ENCODE measurements at places on chromosomes 7 and 10. TPM values are rescaled to one million over a fixed set of nuclear protein-coding genes. Genes with fewer than 3 reads are reported as not detected.

DNA sequence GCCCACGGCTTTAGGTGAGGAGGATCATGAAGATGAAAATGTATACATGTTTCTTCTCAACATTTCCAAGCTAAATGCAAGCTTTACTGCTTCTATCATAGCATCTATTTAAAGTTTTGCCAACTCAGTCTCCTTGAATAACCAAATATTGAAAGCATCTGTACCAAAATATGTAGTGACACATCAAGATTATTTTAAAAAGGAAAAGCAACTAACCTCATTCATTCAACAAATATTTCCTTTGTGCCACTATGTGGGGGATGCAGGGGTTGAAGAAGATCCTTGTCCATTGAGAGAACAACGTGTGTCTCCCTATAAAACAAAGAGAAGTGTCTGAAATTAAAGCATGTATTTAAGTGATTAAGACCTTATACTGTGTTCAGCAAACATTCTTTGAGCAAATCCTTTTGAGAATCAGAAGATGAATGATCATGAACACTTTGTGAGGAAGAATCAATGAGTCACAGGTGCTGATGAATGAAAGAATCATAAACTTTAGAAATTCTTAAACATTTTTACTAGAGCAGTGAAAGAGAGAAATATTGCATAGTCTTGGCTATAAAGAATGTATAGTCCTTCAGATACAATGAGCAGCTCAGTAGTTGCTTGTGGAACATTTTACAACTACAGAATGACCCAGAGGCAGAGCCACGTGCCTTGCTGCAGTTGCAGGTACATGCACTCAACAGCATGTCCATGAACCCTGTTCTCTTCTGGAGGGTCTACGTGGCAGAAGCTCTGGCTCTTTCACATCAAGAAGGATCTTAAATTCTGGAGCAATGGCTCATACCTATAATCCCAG is 13.9 kb downstream of the TAS2R60 start:
- H3K27ac ChIP-seq = no peak overlapping the region
- DNase-seq = no peak
- H3K36me3 ChIP-seq = no peaks in the 10 kb centered on the region
- no peaks in the 10 kb centered on the region for H3K4me1 ChIP-seq
- H3K27me3 ChIP-seq = no peaks in the 10 kb centered on the region

DNA sequence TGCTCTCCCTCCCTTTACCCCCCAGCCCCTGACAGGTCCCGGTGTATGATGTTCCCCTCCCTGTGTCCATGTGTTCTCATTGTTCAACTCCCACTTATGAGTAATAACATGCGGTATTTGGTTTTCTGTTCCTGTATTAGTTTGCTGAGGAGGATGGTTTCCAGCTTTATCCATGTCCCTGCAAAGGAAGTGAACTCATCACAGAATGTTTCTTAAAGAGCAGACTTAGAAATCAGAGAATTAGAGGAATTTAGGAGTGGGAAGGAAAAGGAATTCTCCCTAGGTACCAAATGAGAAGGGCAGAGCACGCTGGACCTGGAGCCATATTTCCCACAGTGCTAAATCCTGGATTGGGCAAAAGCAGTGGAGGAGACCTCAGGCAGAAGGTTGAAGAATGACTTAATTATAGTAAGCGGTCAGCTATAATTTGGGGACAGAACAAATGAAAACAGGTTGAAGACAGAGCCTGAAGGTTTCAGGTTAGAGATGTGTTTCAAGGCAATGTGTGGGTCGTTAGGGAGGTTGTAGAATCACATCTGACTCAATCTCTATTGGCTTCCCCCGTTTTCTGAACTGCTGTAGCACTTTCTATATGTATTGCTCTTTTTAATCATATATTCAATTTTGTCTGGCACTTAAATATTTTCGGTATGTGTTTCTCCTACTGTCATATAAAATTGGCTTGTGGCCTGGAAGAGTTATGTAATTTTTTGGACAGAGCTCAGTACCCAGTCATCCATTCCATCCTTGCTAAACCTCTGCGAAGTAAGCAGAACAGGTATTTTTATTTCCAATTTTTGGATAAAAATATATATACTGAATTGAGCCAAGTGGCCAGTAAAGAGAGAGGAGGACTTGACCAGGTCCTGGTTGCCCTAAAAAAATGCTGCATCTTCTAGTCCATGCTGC is 210.5 kb upstream of the KLF6 start:
- H3K36me3 ChIP-seq = peaks cover 10% of the 10 kb centered on the region
- no peaks in the 10 kb centered on the region for H3K27me3 ChIP-seq
- H3K27ac ChIP-seq = no peak overlapping the region
- H3K4me1 ChIP-seq = peaks cover 5% of the 10 kb centered on the region
- no peak overlapping the region for H3K4me3 ChIP-seq

DNA sequence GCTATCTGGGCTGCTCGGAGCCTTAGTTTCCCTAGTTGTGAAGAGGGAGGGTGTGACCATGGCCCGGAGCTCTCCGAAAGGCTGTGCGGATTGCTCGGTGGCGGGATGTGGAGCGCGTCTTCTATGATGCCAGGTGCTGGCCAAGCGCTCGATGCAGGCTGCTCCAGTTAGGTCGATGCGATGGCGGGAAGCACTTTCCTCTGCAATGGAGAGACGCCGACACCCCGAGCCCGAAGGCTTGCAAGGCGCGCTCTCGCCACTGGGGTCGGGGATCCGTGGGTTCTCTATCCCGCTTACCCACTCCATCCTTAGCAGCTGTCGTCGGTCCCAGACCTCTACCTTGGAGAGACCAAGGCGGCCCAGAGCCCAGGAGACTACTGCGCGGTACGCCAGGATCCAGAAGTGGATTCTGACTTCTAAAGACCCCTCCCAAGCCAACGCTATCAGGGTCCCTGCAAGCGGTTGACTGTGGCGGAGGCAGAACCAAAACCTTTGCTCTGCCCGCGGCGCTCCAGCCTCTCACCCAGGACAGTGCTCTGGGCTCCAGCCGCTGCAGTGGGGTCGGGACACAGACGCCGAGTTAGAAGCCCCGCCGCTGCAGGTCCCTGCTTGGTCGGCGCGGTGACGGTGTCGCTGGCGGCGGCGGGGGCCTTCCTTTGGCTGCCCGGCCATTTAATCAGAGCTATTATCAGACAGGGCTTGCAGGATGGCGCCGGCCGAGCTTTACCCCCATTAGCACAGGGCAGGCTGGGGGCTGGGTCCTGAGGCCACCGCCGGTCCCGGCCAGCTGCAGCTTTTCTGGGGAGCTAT is 7.8 kb upstream of the TBX20 start:
- peaks cover 78% of the 10 kb centered on the region for H3K27me3 ChIP-seq
- H3K4me1 ChIP-seq = peaks cover 3% of the 10 kb centered on the region
- no peak overlapping the region for H3K27ac ChIP-seq
- peaks cover 2% of the 10 kb centered on the region for H3K36me3 ChIP-seq

- H3K27ac ChIP-seq = no peak overlapping the region
- no peaks in the 10 kb centered on the region for H3K4me1 ChIP-seq
- peaks cover 11% of the 10 kb centered on the region for H3K36me3 ChIP-seq
- DNase-seq = no peak
Measured at GRCh38 chr7:44383566-44383965, 58.2 kb upstream of the CAMK2B start.

- peaks cover 20% of the 10 kb centered on the region for H3K27me3 ChIP-seq
- DNase-seq = no peak
- H3K36me3 ChIP-seq = no peaks in the 10 kb centered on the region
- no peaks in the 10 kb centered on the region for H3K4me1 ChIP-seq
- no peak overlapping the region for H3K27ac ChIP-seq
Measured at GRCh38 chr10:46544989-46545791, 11.3 kb downstream of the GPRIN2 start.

FZD8 gene
- 0.22 TPM for total RNA-seq

Measured in activated CD4-positive, alpha-beta T cell treated with anti-CD3 and anti-CD28 coated beads, Interleukin-2, amount 10 ng/mL, durations not matched to agents 7 days and 5 days (primary cell).